Ascending aorta (tissue), 2 donors: ENCODE measurements at places on chromosomes 5 and 9.

GRCh38 chr9:2053883-2054845 is 39.0 kb downstream of the SMARCA2 start:
- DNase-seq = peak; percentile 83

DNA sequence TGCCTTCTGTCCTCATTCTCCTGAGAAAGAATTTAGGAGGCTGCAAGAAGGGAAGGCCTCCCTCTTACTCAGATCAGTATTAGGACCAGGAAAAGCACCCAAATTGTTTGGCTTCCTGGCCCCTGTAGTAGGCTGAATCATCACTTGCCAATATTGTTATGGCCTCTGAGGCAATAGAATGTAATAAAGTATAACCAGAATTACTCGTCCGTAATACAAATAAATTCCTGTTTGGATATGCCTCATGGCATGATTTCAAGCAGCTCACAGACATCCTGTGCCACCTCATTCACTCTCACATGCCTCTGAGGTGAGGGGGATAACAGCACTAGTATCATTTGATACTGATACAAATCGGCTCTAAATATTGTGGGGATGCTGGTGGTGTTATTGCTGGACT is 427.3 kb downstream of the ISL1 start:
- no peak for DNase-seq

DNA sequence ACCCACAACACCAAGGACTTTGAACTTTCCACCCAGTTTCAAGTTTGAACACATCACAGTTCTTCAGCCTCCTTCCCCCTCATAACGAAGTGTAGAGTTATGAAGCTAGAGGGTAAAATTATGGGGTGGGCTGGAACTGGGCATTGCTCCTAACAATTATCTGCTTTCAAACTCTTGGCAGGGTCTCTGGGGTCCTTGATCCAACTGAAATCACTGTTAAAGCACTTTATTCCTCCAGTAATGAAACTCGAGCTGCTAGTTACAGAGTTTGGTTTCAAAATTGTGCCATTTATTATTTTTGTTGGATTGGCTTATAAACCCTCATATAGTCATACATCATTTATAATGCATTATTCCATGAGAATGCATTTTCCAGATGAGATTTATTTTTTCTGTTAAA is 158.5 kb downstream of the RGS3 start:
- DNase-seq = peak; percentile 48

DNA sequence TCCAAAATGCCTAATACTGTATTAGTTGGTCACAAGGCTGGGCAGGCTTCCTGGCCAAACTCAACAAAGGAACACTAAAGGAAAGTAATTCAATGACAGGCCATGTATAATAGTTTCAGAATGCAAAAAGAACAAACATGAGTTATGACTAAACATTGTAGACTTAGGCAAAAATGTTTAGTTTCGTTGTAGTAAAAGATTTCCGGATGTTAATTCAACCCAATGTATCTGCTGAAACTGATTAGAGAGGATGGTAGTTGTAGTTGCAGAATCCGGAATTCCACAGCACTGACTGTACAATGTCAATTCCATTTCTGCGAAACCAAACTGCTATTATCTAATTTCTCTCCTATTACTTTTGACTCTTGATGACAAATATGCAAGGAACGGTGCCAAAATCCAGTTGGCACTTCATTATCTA is 117.9 kb upstream of the FST start:
- DNase-seq = peak; percentile 80

DNA sequence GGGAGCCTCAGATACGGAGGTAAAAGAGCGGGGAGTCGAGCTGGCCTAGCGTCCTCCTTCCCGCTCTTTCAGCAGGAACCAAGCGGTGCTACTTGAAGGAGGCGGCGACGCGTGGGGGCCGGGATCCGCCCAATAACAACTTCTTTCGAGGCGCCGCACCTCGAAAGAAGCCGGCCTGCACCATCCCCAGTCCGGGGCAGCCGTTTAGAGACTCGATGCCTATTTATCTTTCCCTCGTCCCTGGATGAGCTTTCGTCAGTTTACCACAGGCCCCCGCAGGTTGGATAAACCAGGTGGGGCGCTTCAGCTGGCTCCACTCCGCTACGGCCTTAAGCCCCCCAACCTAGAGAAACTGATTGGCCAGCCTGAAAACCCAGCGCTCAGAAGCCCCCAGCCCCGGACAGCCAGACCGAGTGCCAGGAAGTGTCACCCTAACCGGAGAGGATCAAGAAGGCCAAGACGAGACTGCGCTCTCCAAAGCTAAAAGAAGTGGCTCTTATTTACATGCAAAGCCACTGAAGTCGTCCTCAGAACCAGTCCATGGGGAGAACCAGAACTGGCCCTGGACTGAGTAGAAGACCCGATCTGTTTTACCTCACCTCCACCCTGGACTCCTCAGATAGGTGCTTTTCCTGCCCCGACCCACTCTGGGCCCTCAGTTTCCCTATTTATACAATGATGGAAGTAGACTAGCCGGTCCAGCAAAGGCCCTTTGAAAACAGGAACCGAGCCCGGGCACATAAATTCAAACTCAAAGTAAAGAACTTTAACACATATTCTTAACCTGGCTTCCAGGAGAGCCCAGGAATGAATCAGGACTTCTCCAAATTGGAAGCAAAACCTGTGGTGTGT is 1.4 kb downstream of the HAND1 start:
- DNase-seq = no peak

DNA sequence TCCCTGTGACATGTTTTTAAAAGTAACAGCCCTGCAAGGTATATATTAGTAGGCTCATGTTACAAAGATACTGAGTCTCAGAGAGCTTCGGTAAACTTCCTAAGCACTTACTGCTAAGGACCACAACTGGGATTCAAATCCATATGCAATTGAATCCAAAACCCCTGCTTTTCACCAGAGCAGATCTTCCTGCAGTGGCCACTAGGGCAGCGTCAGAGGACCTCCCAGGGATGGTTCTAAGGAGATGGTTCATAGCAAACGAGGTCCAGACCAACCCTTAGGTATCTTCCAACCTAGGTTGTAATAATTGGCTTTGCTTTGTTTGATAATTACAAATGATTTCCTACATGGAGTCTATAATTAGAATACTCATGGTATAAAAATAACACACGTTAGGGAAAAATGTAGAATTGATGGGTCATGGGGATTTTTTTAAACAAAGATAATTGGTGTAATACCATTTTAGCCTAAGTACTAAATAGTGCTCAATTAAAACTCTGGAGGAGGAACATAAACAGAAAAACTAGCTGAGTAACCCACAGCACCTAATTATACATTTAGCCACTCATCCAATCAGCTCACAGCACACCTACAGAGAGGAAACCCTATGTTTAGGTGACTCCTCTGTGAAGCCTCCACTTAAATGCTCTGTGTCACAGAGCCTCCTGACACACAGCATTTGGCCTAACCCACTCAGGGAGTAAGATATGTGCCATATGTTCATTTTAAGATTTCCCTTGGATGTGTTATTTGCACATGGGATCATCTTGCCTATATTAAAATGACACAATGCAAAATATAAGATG is 10.0 kb upstream of the CAST start:
- no peak for DNase-seq

DNA sequence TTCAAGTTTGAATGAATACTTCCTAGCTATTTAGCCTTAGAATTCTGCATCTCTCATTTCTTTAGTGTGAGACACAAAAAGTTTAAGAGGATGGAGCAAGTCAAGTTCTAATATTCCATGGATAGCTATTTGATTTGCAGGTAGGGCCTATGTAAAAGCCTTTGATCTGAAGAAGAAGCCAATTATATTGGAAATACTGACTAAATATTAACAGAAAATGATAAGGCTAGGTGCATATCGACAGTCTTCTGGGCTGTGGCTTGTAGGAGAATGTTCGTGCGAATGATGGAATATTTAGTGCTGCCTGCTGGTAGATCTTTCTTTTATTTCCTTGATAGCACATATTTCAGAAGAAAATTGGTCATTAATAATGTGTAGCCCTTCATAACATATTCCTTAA is at the start of gene LECT2:
Gene LECT2 (minus strand): TSS at position 85 of the 400 bp plus-strand sequence. CDS start 150 bp downstream, outside the sequence.
- DNase-seq = no peak

GRCh38 chr5:157913575-157913974 is 54.6 kb upstream of the CLINT1 start:
- no peak for DNase-seq

GRCh38 chr9:76594764-76595424 is 135.9 kb downstream of the GCNT1 start:
- no peak for DNase-seq

DNA sequence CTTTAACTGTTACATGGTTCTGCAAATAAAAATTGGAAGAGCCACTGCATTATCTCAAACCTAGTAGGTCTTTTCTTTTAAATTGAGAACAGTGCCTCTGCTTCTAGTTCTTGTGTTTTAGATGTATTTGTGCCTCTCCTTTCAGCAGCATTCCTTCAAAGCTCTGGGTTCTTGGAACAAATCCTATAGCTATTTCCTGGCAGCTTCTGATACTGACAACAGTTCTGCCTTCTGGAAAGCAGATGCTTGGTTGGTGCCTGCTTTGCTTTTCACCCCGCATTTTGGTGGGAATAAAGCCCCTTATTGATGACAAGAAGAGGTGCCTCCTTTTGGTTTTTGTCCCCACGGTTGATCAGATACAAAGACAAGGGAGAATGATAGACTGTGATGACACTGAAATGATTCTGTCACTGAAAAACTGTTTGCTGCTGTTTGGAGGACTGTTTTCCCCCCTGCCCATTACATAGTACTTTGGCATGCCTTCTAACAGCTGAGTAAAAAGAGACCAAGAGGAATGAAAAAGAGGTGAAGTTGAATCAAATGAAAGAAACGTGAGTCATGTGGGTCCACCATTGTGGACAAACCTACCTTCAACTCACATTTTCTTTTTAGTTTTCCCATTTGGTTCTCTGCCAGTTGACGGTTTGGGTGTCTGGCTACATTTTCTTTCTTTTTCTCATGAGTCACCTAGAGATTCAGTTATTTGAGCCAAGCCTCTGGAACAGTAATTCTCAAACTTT is 5.6 kb downstream of the PTCD2 start:
- DNase-seq = no peak

DNA sequence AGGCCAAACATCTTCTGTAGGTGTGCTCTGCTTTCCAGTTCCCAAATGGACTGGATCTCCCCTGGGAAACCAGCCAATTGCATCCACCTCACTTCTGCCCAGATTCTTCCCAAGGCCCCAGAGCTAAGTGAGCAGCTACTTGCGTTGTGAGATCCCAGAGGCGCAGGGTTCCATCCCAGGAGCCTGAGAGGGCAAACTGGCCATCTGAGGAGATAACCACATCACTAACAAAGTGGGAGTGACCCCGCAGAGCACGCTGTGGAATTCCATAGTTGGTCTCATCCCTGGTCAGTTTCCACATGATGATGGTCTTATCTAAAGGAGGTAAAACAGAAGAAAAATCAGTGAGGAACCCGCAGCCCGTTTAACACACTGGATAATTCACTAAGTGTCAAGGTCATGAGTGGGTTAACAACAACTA is 1.7 kb downstream of the RACK1 start:
- DNase-seq = no peak

DNA sequence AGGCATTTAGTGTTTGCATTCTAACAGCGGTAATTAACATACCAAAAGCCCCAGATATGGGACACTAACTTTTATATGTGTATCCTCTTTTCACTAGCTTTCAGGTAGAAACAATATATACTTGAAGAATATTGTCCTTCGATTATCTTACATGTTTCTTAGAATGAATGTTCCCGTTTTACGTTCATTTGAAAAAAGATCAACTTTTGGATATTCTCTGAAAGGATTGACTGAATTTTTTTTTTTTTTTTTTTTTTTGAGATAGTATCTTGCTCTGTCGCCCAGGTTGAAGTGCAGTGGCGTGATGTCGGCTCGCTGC is 32.2 kb upstream of the FSD1L start:
- no peak for DNase-seq

- no peak for DNase-seq
Observed at GRCh38 chr5:93567424-93567823, 13.6 kb downstream of the NR2F1-AS1 start.

GRCh38 chr5:39106322-39106721 is 32.1 kb upstream of the RICTOR start:
- no peak for DNase-seq

GRCh38 chr9:110916403-110916802 is 121.9 kb downstream of the LPAR1 start:
- DNase-seq = no peak

DNA sequence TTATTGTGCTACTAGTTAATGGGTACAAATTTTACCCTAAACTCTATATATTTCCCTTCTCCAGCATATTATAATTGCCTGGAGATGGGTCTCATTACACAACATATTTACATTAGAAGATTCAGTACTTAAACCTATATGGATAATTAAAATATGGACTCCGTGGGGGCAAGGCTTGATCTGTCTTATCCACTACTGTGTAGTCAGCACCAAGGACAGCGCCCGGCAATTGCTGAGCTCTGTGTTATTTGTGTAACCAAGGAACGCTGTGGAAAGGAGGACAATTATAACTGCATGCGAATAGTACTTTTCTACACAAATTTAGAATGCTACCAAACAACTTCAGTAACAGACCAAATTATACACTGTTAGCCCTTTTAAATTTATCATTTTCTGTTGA is 77.7 kb downstream of the DNAH5 start:
- no peak for DNase-seq

- no peak for DNase-seq
Observed at GRCh38 chr5:90285581-90285980, 124.0 kb downstream of the CETN3 start.

GRCh38 chr5:40409601-40410000 is 270.1 kb upstream of the PTGER4 start:
- DNase-seq = no peak

GRCh38 chr9:121935739-121936138 is 157.4 kb downstream of the TTLL11 start:
- no peak for DNase-seq

GRCh38 chr5:165538065-165538464 is 2032.6 kb downstream of the MAT2B start:
- DNase-seq = no peak

- DNase-seq = no peak
Observed at GRCh38 chr9:1962122-1962521, 53.0 kb upstream of the SMARCA2 start.

DNA sequence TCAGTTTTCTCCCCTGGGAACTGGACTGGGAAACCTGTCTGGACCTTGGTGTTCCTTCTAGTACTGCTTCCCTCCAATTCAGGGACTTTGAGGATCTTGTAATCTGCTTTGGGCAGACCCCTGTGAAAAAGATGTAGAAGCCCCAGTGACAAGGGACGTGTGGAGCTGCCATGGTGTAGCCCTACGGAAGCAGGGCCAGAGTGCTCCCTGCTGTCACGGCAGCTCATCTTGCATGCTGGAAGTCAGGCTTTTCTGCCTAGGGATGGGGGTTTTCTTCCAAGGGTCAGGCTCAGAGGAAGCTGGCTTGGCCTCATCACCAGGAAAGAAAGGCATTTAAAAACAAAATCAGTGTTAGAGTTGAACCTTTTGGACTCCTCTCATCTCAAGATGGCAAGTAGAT is 86.4 kb downstream of the AMBP start:
- peak; percentile 31 for DNase-seq
